ENCODE measurements at places on chromosomes 11 and 22. TPM values are rescaled to one million over a fixed set of nuclear protein-coding genes. Genes with fewer than 3 reads are reported as not detected.

Gene IGLL5
- total RNA-seq: not detected

Gene SLC7A4
- total RNA-seq: 0.17 TPM

Gene FOLR3
- total RNA-seq: not detected

Gene KCNQ1
- total RNA-seq: not detected

Gene SAA4
- total RNA-seq: not detected

Gene SLN
- not detected for total RNA-seq

Gene OSBP
- 14.5 TPM for total RNA-seq

Gene MMP3
- 0.15 TPM for total RNA-seq

Gene BTBD18
- total RNA-seq: not detected

Gene SYT13
- total RNA-seq: not detected

Gene IGLL1
- not detected for total RNA-seq

Gene KCNJ1
- total RNA-seq: not detected

Gene OR51M1
- not detected for total RNA-seq

Gene OR5P2
- not detected for total RNA-seq

Gene C22orf42
- total RNA-seq: not detected

Gene LINC01488
- total RNA-seq: not detected

Gene LRRC51
- total RNA-seq: 4.6 TPM

Gene ACTN3
- not detected for total RNA-seq

Gene VWA5A
- 23.5 TPM for total RNA-seq

Gene SOX6
- total RNA-seq: 0.67 TPM

Gene TMPRSS13
- not detected for total RNA-seq

Gene ZBTB3
- total RNA-seq: 10.7 TPM

Gene SLC16A8
- not detected for total RNA-seq

Gene H19
- 36.1 TPM for total RNA-seq

Gene PGM2L1
- total RNA-seq: 0.74 TPM

Gene TEX12
- not detected for total RNA-seq

Gene RIMBP3C
- total RNA-seq: 0.15 TPM

Gene NUDT8
- total RNA-seq: 25.3 TPM

Gene MRGPRX3
- not detected for total RNA-seq

Gene LGALS1
- total RNA-seq: 8,728 TPM

Gene AHNAK
- 218 TPM for total RNA-seq

Gene ADSL
- 162 TPM for total RNA-seq

Gene DMC1
- 2.4 TPM for total RNA-seq

Gene NCAM1
- 2.5 TPM for total RNA-seq

Gene P2RY2
- 0.17 TPM for total RNA-seq

Gene BIK
- total RNA-seq: 0.30 TPM

Gene SLC17A6
- total RNA-seq: not detected

Gene DDTL
- 0.50 TPM for total RNA-seq

Gene RCOR2
- total RNA-seq: 8.6 TPM

Gene DEUP1
- total RNA-seq: not detected

Gene ABCG4
- 0.34 TPM for total RNA-seq

Measured in bronchus fibroblast of lung (primary cell).